ENCODE measurements at places on chromosomes 2 and 18.
A peak's percentile ranks its signal among the peaks of the same experiment; 100 is the strongest.

GRCh38 chr18:76371301-76372203, 123.5 kb downstream of the ZNF516 start:
- no peak for DNase-seq

GRCh38 chr2:123359636-123360035, 665.5 kb upstream of the CNTNAP5 start:
- DNase-seq: no peak

- peak; percentile 40 for DNase-seq
Observed at GRCh38 chr2:190452433-190452832, 44.3 kb downstream of the MFSD6 start.

DNA sequence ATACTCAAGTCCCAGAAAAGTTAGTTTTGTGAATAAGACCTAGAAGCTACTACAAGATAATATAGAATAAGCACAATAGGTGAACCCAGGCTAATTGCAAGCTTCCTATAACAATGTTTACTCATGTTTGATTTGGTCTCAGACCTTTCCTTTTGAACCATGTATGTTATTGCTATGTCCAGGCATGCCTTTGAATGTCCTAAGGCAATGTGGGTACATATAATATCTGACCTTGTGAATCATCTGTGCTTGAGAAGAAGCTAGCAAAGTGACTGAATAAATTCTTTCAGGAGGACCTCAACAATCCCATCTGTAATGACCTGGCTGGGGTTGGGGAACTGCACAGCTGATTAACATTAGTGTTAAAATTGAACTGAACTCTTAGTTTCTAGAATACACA, 1285.9 kb upstream of the CELF4 start:
- no peak for DNase-seq

DNA sequence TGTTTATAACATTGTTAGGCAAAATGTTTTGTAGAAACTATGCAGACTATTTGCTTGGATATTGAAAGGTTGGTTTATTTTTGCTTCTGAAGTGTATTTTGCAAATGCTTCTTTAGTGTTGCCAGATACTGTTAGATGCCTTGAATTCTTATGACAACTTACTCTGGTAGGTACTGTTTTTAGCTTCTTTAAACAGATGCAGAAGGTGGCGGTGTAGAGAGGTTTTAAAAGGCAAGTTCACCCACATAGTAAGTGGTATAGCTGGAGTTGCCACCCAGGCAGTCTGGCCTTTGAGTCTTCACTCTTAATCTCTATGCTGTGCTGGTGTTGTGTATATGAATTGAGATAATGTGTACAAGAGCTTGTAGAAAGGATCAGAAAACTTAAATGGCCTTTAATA, 3.6 kb downstream of the PCYOX1 start:
- peak; percentile 11 for DNase-seq

DNA sequence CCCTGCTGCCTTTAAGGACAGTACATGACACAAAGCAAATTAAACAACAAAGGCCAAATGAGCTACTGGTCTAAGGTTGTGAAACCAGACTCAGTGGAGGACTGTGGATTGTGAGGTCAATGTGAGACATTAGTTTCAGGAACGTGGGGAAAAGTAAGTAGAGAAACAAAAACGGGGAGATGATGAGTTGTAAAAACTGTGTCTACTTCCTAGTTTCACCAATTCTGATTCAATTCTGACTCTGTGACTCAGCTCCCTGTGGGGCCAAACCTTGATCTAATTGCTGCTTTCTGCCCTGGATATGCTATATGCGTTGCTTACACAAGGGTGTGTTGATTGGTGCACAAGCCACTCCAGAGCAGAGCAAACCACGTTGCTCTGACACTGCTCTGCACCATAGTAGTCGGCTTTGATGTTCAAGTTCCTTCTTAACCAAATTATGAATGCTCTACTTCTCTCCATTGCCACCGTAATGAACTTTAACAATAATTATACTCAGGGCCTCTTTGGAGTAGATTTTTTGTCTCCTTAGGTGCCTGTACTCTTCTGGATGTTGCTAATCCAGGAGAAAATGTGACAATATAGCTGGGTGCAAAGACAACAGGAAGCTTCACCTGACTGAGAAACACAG, 1640.1 kb upstream of the CELF4 start:
- DNase-seq: peak; percentile 18
